Gastrocnemius medialis (tissue), 4 donors: ENCODE measurements at places on chromosomes 7 and 10. TPM values are rescaled to one million over a fixed set of nuclear protein-coding genes. Genes with fewer than 3 reads are reported as not detected.

GRCh38 chr10:43867667-43868565 lies 219.2 kb upstream of the ZNF32 start:
- no peak for DNase-seq
- no peaks in the 10 kb centered on the region for H3K27me3 ChIP-seq
- H3K4me3 ChIP-seq, result no peak overlapping the region
- peak overlapping the region; percentile 77 for H3K27ac ChIP-seq
- no peaks in the 10 kb centered on the region for H3K36me3 ChIP-seq

GRCh38 chr10:68471063-68471585 lies 649 bp downstream of the DNA2 start:
- H3K27ac ChIP-seq, result no peak overlapping the region
- no peaks in the 10 kb centered on the region for H3K36me3 ChIP-seq
- H3K4me3 ChIP-seq, result peak overlapping the region; percentile 58

The TLX1 gene
- total RNA-seq, result not detected

The FEZF1 gene
- not detected for total RNA-seq

DNA sequence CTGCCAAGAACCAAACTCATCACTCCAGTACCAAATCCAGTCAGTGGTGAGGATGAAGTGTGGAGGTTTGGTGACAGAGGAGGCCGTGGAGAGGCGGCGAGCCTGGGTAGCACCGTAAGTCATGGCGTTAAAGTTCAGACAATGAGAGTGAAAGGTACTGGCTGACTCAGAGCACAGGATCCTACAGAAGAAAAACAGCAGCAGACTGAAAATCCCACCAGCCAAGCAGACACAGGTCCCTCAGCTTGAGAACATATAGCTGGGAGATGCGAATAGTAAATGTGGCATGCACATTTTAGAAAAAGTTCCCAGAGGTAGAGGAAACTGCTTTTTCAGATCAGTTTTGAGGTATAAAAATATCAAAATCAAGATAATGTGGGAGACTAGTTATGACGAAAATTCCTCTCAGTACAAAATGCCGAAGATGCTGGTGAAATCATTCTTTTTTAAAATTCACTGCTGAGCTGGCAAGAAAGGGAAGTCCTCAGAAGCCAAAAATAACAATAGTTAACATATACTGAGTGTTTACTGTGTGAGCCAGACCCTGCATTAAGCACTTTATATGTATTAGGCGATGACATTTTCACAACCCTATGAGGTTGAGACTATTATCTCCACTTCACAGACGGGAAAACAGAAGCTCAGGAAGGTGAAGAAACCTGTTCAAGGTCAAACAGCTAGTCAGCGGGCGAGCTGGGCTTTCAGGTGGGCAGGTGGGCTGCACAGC lies 20.9 kb downstream of the PARP12 start:
- H3K27me3 ChIP-seq, result no peaks in the 10 kb centered on the region
- no peaks in the 10 kb centered on the region for H3K4me1 ChIP-seq
- no peak for DNase-seq
- H3K36me3 ChIP-seq, result no peaks in the 10 kb centered on the region
- H3K27ac ChIP-seq, result no peak overlapping the region
- no peak overlapping the region for H3K4me3 ChIP-seq

GRCh38 chr7:83210479-83210878 lies 47.8 kb upstream of the PCLO start:
- no peaks in the 10 kb centered on the region for H3K4me1 ChIP-seq
- H3K4me3 ChIP-seq, result no peak overlapping the region
- H3K27me3 ChIP-seq, result no peaks in the 10 kb centered on the region

The FAM24A gene
- not detected for total RNA-seq

DNA sequence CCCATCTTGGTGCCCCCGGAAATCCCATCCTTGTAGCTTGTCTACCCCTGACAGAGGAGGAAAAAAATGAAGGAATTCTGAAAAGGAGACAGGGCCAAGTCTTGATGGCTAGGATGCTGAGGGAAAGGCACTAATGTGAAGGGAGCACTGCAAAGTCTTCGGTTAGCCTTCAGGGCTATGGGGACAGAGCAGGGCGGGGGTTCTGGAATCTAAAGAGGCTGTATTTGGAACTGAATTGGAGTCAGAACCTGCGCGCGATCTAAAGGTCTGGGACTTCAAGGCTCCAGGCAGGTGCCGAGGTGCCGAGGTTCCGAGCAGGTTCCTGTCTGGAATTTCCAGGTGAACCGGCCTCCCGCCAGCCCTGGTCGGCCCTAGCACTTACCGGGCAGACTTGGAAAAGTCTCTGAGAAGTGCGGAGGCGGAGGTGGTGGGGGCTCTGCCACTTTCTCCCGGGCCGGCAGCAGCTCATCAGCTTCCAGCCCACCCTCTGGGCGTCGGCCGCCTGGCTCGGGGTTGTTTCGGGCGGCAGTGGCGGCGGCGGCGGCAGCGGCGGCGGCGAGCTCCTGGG lies 781 bp downstream of the GBX1 start:
- peaks cover 3% of the 10 kb centered on the region for H3K4me1 ChIP-seq
- no peaks in the 10 kb centered on the region for H3K27me3 ChIP-seq
- no peaks in the 10 kb centered on the region for H3K36me3 ChIP-seq
- DNase-seq, result no peak
- H3K27ac ChIP-seq, result no peak overlapping the region

GRCh38 chr10:96586419-96587263 lies at the start of gene TM9SF3:
TSS of gene TM9SF3 (minus strand) at chr10:96587012. CDS start at chr10:96586835, 177 bp downstream.
- peak; percentile 90 for DNase-seq
- peak within 1 kb of the TSS; percentile 97 for H3K27ac ChIP-seq
- H3K4me1 ChIP-seq, result peaks cover 47% of the 10 kb centered on the region
- H3K4me3 ChIP-seq, result peak within 1 kb of the TSS; percentile 95

- H3K27ac ChIP-seq, result no peak overlapping the region
- no peaks in the 10 kb centered on the region for H3K36me3 ChIP-seq
- DNase-seq, result no peak
- no peaks in the 10 kb centered on the region for H3K27me3 ChIP-seq
Measured at GRCh38 chr7:19928247-19928646, 154.8 kb upstream of the TMEM196 start.

- H3K27ac ChIP-seq, result no peak overlapping the region
- no peak for DNase-seq
- H3K4me3 ChIP-seq, result no peak overlapping the region
Measured at GRCh38 chr7:3738964-3739363, 437.9 kb downstream of the SDK1 start.
